ENCODE measurements at places on chromosomes 3 and 15.

GRCh38 chr3:153431076-153431475 is 269.1 kb downstream of the RAP2B start:
- no peak for DNase-seq

- DNase-seq = no peak
Observed at GRCh38 chr3:61872077-61872706, 310.8 kb downstream of the PTPRG start.

DNA sequence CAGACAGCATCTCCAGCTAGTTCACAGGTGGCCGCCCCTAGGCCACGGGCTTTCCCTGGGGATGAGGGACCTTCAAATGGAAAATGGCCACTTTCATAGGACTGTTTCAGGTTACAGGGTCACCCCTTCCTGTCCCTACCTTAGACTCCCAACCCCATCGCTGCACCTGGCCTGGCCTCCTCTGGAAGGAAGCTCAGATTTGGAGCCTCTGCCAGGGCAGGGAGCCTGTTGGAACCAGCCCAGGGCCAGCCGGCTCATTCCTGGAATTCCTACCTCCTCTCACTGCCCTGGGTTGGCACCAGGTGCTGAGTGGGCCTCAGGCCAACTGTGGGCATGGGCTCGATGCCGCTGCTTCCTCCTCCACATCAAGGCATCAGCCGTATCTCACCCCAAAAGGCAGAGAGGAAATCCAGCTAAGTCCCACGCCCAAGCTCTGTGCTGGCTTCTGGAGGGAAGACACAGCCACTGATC is 42.2 kb downstream of the KLHL25 start:
- DNase-seq = no peak

DNA sequence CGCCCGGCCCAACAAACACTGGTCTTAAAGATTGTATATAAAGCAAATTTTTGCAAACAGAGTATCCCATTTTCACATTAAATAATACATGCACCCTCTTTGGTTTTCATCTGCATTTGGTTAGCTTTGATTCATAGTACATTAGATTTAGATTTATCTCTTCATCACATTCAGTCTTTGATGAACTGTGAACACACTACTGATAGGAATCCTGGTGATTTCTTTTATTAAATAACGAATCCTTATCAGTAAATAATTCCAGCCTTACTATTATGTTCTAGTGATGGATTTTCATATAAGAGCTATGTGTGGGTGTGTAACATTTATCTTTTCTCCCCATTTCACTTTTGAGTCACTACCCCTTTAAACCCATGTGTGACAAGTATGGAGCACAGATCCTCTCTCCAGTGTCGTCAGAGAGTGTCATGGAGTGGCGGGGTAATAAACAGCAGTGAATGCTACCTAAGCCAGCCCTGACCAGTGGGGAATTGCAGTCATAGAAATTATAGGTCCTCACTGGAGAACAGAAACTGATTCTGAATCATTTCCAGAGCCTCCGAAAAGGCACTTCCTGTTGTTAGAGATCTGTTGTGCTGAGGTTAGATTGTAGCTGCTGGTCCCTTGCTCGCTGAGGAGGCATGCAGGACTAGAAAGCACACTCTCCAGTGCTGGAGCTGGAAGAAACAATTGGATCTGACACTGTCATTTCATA is 22.0 kb downstream of the SLC7A14 start:
- no peak for DNase-seq

Data from stimulated activated CD8-positive, alpha-beta memory T cell treated with anti-CD3 and anti-CD28 coated beads, Interleukin-4, amount 100 ng/mL, for 24 hours (primary cell).